Lower leg skin (tissue), 4 donors: ENCODE measurements at places on chromosomes 6 and 20. TPM values are rescaled to one million over a fixed set of nuclear protein-coding genes. Genes with fewer than 3 reads are reported as not detected.
A peak's percentile ranks its signal among the peaks of the same experiment; 100 is the strongest.

- DNase-seq = no peak
Measured at GRCh38 chr6:5752391-5752680, 254.4 kb downstream of the NRN1 start.

DNA sequence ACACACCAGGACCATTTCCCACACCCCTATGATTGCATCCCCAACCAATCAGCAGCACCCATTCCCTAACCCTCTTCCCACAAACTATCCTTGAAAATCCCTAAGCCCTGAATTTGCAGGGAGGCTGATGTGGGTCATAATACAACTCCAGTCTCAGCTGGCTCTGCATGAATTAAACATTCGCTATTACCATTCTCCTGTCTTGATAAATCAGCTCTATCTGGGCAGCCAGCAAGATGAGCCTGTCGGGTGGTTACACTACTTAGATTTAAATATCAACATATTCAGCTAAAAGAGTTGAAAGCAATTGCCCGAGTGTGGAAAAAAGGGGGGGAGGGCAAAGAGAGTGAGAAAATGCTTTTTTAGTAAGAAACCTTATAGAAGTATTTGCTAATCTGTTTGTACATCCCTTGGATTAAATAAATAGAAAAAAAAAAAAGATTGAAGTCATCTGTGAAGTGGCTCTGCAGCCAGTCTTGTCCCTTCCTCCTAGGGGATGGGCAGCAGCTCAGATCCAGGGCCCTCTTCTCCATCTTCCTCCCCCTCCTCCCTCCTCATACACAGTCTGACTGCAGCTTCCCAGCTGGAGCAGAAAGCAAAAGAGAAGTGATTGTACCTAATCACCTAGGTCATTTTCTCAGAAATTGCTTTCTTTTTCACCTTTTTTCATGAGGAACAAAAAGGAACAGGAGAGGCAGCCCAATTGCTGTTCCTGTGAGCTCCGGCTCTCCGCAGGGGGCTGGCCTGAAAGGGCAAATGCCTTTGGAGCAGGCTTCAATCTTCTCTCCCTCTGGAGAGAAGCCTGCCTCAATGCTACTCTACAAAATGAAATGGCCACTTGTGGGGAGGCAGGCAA is 356.6 kb upstream of the SULF2 start:
- no peak for DNase-seq

HLA-DMB gene
- 20.6 TPM for total RNA-seq

GRCh38 chr20:48448666-48449600 is 378.9 kb downstream of the PREX1 start:
- no peak for DNase-seq

- DNase-seq = peak; percentile 83
Measured at GRCh38 chr20:23150304-23151007, 64.3 kb upstream of the CD93 start.

DNA sequence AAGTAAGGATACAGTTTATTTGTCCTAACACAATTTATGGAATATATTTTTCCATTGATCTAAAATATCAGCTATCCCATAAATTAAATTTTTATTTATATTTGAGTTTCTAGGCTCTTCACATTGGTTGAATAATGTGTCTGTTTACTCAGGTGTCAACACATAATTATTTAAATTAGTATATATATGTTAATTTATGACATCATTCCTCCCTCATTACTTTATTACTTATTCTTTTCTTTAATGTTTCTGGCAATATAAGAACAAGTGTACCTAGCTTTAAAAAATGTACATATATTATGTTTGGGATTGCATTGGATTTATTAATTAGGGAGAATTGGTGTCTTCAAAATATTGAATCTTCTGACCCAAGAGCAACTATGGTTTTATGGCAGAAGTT is 31.2 kb upstream of the TCF21 start:
- no peak for DNase-seq

DNA sequence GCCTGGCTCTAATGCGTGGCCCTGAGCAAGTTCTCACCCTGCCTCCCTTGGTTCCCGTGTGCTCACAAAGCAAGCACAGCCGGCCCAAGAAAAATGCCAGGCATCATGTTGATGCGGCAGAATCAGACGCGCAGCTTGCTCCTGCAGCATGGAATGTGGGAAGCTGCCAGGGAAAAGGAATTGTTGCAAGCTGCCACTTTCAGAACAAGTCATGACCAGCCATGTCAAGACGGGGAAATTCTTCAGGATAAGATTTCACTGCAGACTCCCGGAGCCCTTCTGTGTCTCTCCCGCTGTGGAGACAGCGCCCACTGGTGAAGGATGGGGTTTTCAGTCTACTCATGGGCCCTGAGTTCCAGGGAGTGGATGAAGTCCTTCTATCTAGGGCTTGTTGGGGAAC is 4.6 kb downstream of the DACT2 start:
- peak; percentile 60 for DNase-seq
